ENCODE measurements at places on chromosomes 13 and 19. TPM values are rescaled to one million over a fixed set of nuclear protein-coding genes. Genes with fewer than 3 reads are reported as not detected.

Gene INAFM1
- total RNA-seq, result 2.3 TPM

Gene TBC1D4
- 9.5 TPM for total RNA-seq

Gene HCST
- 0.81 TPM for total RNA-seq

Gene SHFL
- 18.4 TPM for total RNA-seq

Gene SIGLEC8
- not detected for total RNA-seq

Gene C19orf38
- 0.81 TPM for total RNA-seq

Gene ZNF628
- 0.33 TPM for total RNA-seq

Gene IL11
- total RNA-seq, result 1.6 TPM

Gene PTH2
- total RNA-seq, result not detected

Gene THSD8
- total RNA-seq, result not detected

Gene GPR12
- 0.41 TPM for total RNA-seq

Gene ZNF878
- total RNA-seq, result not detected

Gene GGACT
- 9.1 TPM for total RNA-seq
